Hematopoietic multipotent progenitor cell treated with erythropoietin and hydrocortisone succinate and interleukin-3 and kit ligand, for 4 days (in vitro differentiated cells): ENCODE measurements at places on chromosomes 7 and 10.

DNA sequence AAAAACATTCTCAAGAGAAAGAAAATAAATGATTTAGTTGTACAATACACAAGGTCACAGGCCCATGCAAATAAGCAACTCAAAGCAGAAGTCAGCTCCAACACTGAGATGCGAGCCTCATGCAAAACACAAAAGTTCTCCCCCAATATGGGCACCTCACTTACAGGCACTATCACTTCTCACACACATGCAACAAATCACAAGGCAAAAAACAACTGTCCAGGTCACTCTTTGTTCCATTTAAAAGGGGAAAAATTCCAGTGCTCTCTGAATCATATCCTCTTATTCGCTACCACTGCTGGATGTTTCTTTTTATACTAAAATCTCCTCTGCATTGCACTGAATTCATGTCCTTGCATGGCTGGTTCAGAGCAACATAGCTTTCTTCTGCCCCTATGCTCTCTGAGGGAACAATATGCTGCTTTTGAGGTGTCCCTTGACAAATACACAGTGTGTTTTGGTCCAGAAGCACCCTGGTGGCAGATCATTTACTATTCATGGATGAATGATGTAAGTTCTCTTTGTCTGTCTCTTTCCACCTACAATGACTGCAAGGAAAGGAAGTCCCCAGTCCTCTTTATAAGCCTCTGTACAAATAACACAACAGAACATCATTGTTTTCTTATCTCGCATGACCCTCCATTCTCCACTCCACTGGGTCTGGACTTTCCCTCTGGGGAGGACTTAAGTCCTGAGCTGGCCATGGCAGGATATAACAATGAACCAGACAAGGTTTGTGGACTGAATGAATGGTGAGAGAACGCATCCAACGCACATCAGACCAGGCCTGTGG is 85.4 kb upstream of the GSDME start:
- DNase-seq = no peak

DNA sequence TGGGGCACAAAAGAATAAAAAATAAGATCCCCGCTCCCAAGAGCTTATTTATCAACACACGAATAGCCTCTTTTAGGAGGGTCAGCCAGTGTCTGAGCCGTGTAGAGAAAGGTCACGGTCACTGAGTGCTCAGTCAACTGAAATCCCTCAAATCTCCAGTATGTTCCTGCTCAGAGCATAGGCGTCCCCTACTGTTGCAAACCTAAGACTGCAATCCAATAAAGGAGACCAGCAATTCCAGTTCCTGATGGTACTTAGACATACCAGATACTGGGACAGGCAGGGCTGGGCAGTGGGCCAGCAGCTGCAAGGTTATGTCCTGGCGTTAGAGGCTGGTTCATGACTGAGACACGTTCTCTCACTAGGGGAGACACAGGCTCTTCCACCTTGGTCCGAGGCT is 93.6 kb downstream of the CACNB2 start:
- DNase-seq = no peak

- no peak for DNase-seq
These were observed 196.4 kb downstream of the CREB5 start for GRCh38 chr7:28608731-28609130.

- peak; percentile 60 for DNase-seq
These were observed 363.9 kb downstream of the MALRD1 start for GRCh38 chr10:19412531-19412930.

DNA sequence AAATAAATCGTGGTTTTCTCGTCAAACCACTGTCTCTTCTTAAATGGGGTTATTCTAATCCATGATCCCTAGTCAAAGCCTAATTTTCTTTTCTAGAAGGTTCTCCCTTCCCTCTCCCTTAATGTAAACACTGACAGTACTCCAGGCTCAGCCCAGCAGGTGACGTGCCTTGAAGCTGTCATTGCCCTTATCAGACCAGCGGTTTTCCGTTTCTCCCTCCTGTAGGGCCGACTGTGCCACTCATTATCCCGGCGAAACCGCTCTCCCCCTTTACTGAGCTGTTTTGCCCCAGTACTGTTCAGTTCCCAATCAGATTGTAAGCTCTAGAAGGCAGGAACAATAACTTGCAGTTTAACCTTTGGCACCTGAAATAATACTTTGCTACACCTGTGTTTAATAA is 153.5 kb upstream of the RHEB start:
- DNase-seq = peak; percentile 50

DNA sequence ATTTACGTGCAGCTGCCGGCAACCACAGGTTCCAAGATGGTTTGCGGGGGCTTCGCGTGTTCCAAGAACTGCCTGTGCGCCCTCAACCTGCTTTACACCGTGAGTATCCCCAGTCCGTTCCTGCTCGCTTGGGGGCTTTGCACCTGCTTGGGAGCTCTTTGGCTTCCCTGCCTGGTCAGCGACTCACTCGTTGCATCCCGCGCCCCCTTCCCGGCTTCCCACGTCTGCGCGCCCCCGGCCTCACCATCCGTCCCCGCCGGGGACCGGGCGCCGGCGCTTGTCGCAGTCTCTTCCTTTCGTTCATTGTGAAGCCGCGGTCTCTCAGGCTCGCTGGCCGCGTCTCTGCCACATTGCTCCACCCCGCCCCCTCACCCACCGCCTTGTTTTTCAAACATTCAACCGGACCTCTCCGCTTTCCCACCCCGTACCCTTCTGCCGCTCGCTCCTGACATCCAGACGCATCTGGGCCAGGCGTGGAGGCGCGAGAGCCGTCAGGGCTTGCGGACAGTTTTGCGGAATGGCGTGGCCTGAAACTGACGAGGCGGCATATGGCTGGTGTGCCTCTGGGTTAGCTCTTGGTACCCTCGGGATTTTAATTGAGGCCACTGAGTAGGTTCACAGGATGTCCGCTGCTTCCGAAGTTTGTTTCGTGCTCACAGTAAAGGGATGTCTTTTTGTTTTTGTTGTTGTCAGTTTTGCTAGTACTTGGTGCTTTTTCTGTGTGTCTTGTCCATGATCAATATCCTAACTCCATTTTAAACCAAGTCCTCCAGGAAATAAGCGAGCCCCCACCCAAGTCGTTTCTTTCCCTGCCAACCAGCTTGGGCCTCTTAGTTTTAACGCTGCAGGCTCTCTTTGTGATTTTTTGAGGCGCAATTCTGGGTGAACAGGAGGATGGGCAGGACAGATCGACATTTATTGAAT is 639 bp downstream of the TSPAN13 start:
- peak; percentile 64 for DNase-seq

DNA sequence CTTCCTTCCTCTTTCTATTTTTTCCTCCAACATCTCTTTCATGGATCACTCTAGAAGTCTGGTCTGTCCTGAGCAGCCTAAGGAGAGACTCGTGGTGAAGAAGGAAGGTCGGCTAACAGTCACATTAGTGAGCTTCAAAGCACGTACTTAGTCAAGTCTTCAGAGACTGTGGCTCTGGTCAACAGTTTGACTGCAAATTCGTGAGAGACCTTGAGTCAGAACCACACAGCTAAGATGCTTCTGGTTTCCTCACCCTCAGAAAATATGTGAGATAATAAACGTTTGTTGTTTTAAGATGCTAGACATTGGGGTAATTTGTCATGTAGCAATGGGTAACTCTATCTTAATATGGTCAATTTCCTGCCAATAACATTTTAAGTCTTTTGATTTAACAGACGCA is 126.2 kb upstream of the LRRN3 start:
- no peak for DNase-seq

DNA sequence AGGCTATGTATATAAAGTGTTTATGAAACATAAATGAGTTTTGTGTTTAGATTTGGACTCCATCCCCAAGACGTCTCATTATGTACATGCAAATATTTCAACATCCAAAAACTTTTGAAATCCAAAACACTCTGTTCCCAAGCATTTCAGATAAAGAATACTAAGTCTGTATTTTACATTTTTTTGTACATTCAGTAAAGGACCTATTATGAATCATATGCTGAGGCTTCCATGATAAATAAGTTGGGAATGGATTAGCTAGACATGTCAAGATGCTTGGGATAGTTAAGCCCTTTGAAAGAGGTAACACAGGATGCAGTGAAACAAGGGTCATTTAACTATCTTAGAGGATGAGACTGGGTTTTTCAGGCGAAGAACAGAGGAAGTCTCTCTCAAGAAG is 262.9 kb downstream of the SNX13 start:
- no peak for DNase-seq

DNA sequence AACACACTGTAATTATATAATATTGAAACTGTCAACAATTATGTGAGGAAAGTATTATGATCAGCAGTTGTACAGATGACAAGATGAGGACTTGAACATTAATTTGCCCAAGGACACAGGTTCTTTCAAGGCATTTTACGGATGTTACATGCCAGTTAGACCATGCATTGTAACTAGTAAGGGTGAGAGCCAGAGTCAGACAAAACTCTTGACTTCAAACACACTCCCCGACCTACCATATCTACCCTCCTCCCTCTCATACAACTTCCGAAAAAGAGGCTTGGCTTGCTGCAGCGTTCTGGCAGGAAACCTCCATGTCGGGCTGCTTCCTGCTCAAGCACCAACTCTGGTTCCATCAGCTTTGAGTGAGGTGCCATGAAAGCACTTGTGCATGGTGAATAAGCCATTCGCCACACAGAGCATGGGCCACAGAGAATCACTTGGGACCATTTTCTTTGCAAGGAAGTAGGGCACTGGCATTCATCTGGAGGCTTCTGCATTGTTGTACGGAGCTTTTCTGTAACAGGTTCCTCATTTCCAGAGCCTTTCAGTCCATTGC is 53.2 kb downstream of the FOXI2 start:
- DNase-seq = peak; percentile 72

GRCh38 chr7:53475776-53476175 is 440.3 kb downstream of the POM121L12 start:
- DNase-seq = no peak

DNA sequence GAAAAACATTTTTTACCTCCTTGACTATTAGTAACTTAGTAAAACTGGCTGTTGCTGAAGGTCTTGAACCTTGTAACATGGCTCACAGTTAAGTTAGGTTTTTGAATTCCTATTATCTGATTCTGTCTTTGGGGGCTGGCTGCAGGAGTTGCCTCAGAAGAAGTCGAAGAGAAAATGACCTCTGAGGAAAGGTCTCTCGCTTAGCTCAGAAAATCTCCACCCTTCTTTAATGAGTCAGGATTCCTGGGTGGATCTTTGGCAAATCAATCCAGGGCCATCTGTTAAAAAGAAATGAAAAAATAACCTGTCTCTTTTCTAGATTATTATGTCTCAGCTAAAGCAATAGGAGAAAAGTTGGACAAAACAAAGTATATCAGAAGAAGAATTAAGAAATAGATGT is 267.8 kb upstream of the SEMA3C start:
- DNase-seq = no peak

GRCh38 chr10:115049960-115050359 is 43.2 kb upstream of the ATRNL1 start:
- no peak for DNase-seq

DNA sequence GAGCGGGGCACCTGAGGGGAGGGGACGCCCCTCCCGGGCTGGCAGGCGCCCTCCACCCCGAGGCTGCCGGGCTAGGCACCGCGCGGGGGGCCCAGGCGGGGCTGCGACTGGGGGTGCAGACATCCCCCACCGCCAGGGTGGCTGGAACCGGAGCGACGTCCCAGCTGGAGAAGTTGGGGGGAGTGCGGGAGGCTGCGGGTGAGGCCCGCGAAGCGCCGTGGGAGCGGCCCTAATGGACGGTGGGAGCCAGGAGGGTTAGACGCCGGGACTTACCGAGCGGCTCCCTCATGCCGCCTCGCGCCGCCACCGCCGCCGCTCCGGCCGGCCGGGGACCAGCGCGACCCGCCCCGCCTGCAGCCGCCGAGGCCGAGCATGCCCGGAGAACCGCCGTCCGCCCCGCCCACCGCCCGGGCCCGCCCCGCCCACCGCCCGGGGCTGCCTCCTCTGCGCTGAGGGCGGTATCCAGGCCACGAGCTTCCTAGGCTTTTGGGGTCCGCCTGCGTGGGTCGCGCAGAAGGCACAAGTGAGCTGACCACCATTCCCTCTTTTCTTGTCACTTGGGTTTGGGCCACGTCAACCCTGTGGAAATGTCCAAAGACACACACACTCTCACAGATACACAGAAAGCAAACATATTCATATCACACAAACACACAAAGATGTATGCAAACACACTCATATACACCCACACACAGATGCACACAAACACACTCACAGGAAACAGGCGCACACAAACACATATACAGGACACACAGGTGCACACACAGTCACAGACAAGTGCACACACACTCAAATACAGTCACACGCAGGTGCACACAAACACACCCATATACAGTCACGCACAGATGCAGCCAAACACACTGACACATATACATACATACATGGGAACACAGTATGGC is at the start of gene JCAD:
Gene JCAD (minus strand): TSS at position 378 of the 899 bp plus-strand sequence. CDS start 11,774 bp downstream, outside the sequence.
- peak; percentile 67 for DNase-seq

- DNase-seq = peak; percentile 74
These were observed 28.2 kb downstream of the MTERF1 start for GRCh38 chr7:91852263-91852741.

- no peak for DNase-seq
These were observed 333.8 kb downstream of the LRMDA start for GRCh38 chr10:75764974-75765788.

- no peak for DNase-seq
These were observed 39.9 kb downstream of the CHN2 start for GRCh38 chr7:29234438-29234837.

DNA sequence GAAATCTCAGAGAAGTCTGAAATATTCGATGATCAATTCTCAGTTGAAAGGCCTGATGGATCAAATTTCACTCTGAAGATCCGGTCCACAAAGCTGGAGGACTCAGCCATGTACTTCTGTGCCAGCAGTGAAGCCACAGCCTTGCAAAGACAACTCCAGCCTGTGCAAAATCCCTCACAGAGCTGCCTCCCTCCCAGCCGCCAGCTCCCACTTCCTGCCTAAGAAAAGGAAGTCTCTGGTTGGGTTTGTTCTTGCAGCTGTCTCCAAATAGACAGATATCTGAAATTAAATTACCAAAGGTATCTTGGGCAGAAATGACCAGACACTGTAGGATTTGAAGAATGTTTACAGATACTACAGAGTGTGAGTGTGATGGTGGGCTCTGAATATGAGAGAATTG is 43.4 kb upstream of the PRSS58 start:
- peak; percentile 54 for DNase-seq

GRCh38 chr7:135726276-135726788 is 1.7 kb downstream of the SLC13A4 start:
- DNase-seq = no peak

DNA sequence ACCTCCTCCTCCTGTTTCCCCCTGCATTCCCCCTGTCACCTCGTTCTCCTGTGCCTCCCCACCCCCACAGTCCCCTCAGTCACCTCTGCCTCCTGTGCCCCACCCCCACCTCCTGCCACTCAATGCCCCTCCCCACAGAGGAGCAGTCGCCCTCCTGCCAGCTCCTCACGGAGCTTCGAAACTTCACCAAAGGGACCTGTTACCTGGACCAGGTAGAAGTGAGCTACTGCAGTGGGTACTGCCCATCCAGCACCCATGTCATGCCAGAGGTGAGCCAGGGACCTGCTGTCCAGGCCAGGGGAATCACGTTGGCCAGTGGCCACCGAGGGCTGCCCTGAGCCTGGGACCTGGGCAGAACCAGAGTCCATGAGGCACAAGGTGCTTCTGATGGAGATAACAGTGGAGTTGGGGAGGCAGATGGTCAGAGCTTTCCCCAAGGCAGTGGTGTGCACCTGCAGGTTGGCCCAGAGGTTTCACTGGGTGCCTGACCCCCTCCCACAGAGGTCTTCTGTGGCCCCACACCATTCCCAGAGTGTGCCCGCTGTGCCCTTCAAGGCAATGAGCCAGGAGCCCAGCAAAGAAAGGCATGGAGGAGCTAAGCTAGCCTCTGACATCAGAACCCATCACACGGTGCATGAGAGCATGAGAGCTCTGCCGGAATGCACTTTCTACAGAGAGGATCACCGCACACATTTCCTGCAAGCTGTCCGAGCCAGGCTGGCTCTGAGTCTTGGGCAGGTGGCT is 7.0 kb upstream of the ZNF862 start:
- DNase-seq = no peak
